Endodermal cell (in vitro differentiated cells): ENCODE measurements at places on chromosomes 4 and X.

- DNase-seq: no peak
Measured at GRCh38 chr4:77788990-77789389, 30.2 kb downstream of the CNOT6L start.

DNA sequence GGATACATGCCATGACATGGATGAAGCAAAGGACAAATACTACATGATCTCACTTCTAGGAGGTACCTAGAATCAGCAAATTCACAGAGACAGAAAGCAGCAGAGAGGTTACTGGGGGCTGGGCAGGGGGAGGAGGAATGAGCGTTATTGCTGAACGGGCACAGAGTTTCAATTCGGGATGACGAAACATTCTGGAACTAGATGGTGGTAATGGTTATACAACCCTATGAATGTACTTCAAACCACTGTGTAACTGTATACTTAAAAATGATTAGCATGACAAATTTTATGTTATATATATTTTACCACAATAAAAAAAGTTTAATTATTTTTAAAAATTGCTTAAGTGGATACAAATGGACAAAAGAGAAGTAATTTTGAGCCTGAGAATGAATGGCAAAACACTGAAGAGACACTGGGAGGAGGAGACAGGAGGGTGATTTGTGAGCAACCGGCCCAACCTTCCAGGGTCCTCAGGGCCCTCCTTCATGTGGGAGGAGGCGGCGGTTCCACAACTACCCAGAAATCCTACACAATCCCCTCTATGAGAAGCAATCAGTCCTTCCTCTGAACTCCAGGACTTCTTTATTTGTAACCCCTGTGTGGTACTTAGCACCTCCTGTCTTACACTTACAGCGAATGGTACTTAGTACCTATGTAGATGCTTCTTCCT, 14.1 kb downstream of the ACSL1 start:
- no peak for DNase-seq

DNA sequence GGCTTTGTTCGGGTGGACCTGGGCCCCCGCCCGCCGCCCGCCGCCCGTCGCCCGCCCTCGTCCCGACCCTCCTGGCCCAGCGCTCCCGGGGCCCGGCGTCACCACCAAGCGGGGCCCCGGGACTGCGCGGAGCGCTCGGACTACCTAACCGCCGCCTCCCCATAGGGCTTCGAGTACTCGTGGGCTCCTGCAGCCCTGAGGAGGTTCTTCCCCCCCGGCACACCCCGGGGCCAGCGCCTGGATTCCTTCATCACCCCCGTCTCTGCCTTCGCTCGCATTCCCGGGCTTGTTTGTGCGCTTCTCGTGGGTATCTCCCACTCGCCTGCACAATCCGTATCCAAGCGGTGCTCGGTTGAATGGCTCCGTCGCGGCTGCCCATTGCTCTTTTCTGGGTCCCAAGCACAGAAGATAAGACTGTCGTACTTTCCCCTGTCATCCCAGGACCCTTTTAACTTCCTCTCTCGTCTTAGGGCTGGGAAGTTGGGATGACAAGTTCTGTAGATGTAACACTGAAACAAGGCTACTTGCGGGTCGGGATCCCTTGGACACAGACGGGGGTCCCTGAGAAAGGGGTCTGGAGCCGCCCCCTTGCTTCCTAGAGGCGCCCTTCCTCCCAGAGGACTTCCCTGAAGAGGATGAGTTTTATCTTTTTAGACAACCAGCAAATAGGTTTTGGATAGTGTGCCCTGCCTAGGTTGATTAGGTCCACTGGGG, 565 bp downstream of the MOB1B start:
- no peak for DNase-seq

GRCh38 chr4:107736924-107737448, 17.0 kb upstream of the PAPSS1 start:
- DNase-seq: peak; percentile 89

DNA sequence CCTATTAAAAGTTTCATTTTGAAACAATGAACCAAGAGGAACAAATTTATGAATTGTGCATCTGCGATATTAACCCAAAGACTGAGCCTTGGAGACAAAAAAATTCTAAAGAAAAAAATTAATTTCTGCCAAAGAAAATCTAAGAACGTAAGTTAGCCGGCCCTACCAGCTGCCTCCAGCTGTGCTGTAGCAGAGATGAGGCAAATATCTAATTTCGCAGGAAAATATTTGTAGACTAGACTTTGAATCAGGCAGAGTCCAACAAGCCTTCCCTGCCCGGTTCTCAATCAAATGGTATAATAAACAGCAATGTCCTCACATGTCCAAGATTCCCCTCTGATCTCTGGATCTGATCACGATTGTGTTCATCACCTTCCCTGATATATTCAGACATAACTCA, 21.2 kb upstream of the SMIM20 start:
- no peak for DNase-seq

- DNase-seq: no peak
Measured at GRCh38 chrX:16838202-16839066, 31.7 kb downstream of the RBBP7 start.

DNA sequence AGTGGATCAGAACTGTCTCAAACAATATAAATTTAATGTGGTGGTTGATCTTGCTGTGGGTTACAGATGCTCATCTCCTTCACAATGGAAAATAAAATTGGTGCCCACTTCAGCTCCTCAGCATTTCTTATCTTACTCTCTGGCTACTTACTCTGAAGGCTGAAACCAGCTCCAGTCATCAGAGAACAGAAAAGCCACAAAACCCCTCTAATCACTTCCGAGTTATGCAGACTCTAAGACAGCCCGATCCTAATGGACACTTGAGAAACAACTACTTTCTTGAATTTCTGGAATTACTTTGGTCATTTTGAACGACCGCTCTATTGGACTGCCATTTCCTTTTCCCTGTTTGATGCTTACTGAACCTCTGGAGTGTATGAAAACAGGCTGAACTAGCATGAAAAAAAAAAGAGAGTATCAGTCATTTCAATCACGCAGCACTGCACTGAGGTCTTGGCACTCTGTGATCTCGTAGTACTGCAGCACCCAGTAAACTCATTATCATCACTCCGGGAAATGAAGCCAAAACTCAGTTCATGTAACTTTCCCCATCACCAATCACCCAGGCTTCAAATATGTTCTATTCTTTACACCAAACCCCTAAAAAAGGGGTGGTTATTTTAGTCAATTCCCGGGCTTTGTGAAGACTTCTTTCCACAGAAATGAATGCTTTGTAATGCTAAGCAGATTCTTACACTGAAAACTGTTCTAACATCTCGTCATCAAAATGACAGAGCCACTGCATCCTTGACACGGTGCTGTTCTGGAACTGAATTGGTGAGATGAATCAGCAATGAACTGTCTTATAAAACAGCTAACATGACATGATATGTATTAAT, 54.5 kb downstream of the TSPAN5 start:
- no peak for DNase-seq

- no peak for DNase-seq
Measured at GRCh38 chr4:180925805-180926204, 1317.4 kb upstream of the TENM3 start.

- no peak for DNase-seq
Measured at GRCh38 chrX:39504850-39505259, 592.9 kb downstream of the BCOR start.

DNA sequence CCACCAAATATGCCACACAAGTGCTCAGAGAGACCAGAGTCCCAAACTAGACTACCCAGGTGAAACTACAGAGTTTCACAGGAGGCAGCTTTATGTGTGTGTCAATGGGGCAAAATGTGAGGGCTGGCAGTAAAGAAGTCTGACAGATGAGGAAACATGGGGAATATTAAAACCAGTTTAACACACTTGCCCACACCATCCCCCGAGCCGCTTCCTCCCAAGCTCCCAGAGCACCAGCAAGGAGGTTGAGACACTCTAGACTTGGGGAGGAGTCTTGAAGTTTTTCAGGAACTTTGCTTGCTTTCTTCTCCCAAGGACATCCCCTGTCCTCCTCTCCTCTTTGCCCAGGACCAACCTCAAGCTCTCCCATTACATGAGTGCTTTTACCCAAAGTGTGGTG, 94.7 kb upstream of the SPRY1 start:
- no peak for DNase-seq

DNA sequence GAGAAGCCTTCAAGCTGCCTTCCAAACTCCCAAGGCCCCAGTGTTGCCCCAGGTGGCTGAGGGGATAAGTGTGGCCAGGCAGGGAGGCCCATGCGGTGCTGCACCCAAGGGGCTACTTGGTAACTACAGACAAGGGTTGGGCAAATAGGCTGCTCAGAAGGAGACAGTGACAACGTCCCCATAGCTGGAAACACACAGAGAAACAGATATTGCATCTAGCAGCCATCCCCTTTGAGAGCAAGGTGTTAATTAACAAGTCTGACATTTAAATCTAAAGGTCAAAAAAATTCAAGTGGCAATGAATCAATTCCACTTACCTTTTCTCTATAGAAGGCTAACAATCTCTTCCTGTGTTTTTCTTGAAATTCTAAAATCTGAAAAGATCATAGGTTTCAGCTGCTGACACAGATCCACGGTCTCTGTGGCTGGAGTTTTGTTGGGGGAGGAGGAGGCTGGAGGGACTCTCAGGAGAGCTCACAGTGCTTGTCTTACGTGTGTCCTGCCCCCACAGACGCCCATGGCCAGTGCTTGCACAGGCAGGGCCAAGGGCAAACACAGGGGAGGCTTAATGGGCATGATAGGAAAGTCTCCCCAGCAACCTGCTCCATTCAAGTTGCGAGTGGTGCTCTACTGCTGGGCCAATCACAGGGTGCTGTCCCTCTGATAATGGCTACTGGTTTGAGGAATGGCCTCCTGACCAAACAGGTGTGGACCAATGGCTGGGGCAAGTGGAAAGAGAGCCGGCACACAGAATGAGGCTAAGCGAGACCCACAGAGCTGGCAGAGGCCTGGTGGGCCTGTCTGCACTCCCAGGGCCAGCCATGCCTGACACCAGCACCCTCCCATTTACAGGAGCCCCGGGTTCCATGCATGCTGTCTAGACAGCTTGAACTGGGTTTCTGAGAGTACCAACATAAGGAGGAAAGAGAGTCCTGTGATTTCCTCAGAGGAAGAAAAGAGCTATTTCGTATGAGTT, 22.6 kb downstream of the RNF212 start:
- DNase-seq: no peak

- no peak for DNase-seq
Measured at GRCh38 chrX:72317139-72317538, 11.4 kb upstream of the CITED1 start.

DNA sequence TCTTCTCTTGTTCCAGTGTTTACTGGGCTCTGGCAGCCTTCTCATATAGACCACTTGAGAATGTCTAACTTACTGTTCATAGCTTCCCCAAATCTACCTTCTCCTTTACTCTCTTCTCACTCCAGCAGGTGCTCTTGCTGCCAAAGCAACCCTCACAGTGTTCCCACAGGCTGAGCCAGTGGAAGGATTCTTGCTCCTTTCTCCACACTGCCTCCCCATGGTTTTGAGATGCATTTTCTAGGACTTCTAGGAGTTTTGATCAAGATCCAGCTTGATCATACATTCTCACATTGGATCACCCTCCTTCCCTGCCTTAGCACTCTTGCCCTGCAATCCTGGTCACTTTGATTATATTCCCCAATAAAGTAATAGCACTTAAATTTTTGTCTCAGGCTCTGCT, 230.8 kb downstream of the TMEM47 start:
- peak; percentile 65 for DNase-seq

DNA sequence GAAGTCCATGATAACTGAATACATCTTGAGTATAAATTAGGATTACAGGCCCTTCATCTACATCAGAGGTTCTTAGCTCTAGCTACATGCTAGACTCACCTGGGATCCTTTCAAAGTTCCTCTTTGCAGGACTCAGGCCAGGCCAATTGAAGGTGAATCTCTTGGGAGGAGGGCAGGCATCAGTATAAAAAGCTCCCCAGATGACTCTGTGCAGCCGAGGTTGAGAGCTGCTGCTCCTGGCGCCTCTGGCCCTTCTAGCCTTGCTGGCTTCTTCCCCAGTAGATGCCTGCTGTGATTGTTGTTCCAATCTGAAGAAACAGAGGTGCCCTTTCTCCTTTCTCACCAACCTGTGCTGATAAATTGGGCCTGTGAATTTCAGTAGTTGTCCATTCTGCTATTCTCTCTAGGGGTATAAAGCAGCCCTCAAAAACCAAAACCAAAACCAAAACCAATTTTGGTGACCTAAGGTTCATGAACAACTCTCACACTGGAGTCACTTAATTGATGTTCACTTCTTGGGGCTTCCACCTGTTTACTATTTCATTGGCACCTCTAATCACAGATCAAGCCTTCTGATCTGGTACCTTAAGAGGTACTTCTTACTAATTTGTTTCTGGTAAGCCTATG, 78.7 kb downstream of the SUPT20HL2 start:
- no peak for DNase-seq

DNA sequence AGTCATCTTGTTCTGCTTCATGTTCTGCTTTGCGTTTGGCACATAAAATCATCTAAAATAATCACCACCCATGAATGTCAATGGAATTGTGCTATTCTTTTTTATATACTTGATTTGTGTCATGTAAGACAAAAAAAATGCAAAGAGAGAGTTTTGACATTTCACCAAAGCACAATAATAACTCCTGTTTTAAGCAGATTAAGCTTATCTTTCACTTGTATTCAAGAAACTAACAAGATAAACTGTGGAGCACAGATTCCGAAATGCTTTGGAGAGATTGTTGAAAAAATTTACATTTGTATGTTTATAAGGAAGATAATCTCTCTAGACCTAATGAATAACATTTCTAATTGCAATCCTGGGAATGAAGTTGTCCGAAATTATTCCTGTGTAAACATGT, 225.1 kb upstream of the ANXA10 start:
- no peak for DNase-seq

DNA sequence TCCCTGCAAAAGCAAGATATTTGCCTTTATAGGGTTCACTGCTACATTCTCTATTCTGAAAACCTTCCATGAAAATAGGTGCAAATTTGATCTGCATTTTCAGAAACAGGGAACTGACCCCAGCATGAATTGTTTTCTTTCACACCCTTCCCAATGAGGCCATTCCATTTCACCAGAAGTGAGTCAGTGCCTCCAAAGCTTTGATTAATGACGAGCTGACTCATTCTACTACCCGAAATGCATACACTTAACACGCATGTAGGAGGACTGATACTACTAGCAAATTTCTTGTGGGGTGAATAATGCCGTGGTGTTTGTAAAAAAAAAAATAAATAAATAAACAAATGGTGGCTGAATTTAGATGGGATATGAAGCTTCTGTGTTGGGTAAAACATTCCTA, 146.9 kb upstream of the FGF13 start:
- no peak for DNase-seq

DNA sequence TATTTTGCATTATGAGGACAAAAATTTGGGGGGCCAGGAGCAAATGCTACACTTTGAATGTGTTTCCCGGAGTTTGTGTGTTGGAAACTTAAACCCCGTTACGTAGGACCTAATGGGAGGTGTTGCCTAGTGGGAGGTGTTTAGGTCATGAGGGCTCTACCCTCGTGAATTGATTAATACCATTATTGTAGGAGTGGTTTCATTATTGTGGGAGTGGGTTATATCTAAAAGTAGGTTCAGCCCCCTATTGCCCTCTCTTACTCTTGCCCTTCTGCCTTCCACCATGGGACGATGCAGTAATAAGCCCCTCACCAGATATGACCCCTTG, 15.5 kb downstream of the UBA6 start:
- no peak for DNase-seq

DNA sequence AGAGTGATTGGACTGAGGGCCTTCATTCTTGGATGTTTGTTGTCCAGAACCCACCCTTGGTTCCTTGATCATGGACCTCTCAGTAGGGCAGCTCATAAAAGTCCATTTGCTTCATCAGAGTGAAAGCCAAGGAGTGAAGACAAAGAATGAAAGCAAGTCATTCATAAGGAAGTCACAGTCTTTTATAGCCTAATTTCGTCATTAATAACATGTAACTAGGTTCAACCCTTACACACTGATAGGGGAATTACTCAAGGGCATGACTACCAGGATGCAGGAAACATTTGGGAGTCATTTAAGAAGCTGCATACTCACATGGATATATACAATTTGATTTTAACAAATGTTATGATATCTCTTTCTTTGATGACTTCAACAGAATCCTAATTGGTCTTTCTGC, 95.2 kb downstream of the RPA4 start:
- DNase-seq: no peak
